ENCODE measurements at places on chromosomes 12 and 14.

DNA sequence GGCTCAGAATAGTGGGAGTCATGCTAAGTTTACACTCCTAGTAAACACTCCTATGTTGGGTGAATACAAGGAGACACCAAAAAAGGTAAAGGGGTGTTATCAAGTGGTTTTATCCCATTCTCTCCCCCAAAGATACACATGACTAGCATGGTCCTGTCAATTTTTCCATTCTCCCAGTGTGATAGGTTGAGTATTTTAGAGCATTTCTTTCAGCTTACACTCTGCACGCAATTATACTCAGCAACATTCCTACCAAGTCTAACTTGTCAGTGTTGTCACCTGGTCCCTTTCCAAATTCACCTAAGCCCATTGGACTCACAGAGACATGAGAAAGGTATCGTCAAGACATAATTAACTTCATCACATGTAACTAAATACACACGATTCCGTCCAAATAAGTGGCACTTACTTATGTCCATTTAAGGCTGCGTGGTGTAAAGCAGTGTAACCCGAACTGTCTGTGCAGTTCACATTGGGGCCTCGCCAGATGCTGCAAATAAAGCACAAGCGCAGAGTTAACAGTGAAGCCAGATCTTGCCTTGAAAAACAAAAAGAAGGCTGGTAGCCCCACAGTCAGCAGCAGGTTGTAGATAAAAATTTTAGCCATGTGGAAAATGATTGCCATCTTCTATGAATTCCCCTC, 159.7 kb downstream of the ANKS1B start:
- no peak for DNase-seq

GRCh38 chr12:132511516-132512196, 21.7 kb downstream of the FBRSL1 start:
- DNase-seq, result no peak

DNA sequence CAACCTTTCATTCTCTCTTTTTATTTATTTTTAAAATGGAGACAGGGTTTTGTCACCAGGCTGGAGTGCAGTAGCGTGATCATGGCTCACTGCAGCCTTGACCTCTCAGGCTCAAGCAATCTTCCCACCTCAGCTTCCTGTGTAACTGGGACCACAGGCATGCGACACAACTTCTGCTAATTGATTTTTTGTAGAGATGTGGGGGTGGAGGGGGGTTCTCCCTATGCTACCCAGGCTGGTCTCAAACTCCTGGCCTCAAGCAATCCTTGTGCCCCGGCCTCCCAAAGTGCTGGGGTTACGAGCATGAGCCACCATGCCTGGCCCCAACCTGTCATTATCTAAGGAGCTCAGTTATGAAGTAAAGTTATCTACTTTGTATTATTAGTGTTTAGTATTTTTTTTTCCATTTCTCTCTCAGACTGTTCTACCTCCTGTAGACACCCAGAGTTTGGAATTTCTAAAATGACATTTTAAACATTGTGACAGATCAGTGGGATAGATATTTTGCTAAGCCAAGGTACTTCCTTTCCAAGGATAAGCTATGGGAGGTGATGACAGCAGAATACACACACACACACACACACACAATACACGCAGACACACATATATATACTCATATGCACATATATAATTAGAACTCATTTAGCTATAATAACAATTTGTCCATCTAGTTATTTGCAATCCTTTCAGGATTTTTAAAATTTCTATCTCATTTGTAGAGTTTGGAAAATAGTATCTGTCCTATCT, 2.1 kb upstream of the USP44 start:
- no peak for DNase-seq

- DNase-seq, result no peak
These were observed 158.6 kb upstream of the C14orf180 start for GRCh38 chr14:104420990-104421389.

DNA sequence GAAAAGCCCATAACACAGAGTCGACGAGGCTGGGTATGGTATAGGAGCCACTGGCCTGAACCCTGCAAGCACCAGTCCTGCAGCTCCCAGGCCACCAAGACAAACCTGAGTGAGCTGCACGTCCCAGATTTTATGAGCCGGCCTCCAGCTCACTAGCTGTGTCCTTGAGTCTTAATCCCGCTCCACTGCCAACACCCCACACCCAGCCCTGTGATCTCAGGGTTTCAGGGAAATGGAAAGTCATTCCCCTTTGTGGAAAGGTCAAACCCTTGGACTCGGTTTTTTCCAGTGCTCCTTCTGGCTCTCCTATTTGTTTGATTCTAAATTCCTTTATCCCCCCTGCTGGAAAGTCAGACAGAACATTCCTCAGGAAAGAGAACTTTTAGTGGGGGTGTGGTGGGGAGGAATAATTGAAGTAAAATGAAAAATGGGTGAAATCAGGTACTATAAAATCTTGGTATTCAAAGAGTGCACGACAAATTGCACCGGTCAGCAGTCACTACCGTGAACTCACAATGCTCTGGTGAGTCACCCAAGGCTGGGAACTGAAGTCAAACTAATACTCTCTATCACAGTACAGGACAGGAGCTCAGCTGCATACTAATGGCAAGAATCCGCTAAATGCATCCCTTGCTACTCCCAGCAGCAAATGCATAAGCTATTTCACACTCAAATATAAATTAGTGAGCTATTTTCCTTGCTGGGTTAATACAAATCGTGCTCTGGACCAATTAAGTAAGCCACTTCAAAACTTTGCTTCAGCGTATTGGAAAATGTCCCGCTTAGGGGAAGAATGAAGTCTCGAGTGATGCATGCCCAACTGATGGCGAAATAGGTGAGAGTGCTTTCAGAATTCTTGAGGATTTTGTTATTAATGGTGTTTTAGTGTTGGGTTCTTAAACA, 9.0 kb downstream of the PITPNM2 start:
- peak; percentile 43 for DNase-seq

DNA sequence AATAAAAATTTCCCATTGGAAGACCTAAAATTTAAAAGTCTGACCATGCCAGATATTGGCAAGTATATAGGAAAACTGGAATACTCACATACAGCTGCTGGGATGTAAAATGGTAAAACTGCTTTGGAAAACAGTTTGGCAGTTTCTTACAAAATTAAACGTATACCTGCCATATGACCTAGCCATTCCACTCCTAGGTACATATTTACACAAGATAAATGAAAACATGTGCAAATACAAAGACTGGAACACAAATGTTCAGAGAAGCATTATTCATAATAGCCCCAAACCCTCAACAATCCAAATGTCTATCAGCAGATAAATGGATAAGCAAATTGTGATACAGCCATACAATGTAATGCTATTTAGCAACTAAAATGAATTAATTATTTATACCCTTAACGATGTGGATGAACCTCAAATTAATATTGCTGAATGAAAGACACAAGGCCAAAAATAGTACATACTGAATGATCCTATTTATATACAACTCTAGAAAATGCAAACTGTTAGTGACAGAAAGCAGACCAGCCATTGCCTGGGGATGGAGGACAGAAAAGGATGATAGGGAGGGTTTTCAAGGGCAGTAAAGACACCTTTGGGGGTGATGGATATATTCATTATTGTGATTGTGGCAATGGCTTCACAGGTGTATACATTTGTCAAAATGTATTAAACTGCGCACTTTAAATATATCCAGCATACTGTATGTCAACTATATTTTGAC, 21.3 kb upstream of the TCP11L2 start:
- DNase-seq, result no peak

DNA sequence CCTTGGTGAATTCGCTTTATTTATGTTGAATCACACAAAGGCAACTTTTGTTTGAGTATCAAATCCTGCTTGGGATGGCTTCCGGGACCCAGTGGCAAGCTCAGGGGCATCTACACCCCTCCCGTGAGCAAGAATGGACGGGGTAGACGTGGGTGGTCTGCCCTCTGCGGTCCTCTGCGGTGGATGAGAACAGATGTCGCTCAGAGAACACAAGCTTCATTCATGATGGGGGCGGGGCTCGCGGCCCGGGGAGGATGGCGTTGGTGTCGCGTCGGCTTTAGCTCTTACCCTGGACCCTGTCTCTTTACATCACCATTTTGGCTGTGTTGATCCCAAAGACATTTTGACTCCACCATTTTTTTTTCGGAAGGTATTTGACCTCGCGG, 158.5 kb upstream of the RTL1 start:
- DNase-seq, result no peak

- no peak for DNase-seq
These were observed 414 bp upstream of the CDK17 start for GRCh38 chr12:96400631-96401075.

GRCh38 chr14:61573748-61574513, 121.4 kb upstream of the HIF1A start:
- no peak for DNase-seq

- no peak for DNase-seq
These were observed 42.4 kb downstream of the TRIP11 start for GRCh38 chr14:91997492-91997891.

DNA sequence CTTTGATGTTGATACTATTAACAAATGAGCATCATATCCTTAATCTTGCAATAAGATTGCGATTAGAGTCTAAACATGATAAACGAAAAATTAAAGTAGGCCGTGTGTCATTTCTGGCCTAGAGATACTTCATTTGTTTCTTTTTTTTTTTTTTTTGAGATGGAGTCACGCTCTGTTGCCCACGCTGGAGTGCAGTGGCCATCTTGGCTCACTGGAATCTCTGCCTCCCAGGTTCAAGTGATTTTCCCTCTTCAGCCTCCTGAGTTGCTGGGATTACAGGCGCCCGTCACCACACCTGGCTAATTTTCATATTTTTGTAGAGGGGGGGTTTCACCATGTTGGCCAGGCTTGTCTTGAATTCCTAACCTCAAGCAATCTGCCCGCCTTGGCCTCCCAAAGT, 446.9 kb downstream of the PCNX1 start:
- DNase-seq, result no peak

- no peak for DNase-seq
These were observed 233.6 kb upstream of the RGS6 start for GRCh38 chr14:71698673-71699072.

GRCh38 chr14:37587881-37588666, 7.0 kb downstream of the FOXA1 start:
- DNase-seq, result no peak

DNA sequence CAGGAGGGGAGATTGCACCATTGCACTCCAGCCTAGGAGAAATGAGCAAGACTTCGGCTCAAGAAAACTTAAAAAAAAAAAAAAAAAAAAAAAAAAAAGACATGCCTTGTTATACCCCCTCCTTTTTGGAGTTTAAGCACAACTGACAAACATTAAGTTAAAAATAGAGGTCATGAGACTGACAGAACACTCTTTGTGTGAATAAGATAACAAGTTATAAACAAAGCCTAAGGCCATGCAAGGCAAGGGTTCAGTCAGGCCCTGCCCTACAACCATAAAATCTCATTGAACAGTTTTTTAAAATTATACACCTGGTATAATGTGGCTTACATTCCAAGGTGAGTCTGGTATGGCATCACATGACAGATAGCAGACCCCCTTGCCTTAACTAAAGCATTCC, 39.3 kb downstream of the TSPAN19 start:
- no peak for DNase-seq

DNA sequence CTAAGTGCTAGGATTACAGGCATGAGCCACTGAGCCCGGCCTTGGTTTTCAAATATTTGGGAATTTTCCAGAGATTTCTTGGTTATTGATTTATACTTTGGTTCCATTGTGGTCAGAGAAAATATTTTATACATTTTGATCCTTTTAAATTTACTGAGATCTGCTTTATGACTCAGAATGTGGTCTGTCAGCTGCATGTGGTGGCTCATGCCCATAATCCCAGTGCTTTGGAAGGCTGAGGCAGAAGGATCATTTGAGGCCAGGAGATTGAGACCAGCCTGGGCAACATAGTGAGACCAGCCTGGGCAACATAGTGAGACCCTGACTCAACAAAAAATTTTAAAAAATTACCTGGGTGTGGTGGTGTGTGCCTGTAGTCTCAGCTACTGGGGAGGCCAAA, 49.8 kb downstream of the ADCK1 start:
- DNase-seq, result no peak

DNA sequence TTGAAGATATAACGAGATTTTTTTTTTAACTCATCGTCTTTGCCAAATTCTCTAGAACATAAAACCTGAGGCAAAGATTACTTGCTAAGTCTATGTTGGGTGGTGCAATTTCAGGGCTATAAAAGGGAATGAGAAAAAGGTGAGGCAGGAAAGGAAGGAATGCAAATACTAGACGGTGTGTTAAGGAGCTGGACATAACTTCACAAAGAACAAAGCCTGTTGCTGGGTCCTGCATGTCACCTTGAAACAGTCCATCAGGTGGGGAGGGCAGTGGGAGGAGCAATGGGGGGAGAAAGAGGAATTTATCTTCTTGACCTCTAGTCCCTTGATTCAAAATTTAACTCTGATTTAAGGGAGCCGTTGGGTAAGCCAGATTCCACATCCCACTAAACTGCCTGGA, 16.1 kb upstream of the DUSP6 start:
- no peak for DNase-seq

- DNase-seq, result no peak
These were observed 276.5 kb upstream of the AMIGO2 start for GRCh38 chr12:47356129-47356700.

DNA sequence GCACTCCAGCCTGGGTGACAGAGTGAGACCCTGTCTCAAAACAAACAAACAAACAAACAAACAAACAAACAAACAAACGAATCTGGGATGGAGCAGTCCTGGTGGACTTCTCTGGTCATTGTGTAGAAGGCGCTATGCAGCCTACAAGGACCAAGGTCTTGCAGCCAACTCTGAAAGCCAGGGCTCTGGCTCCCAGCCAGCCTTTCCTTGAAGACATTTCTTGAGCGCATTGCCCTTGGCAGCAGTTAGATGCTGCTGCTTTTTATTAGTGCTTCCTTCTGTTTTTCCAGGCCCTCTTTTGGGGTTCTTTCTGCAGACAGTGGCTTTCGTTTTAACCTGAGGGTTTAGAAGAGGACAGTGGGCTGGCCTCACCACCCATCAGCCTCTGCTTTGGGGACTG, 20.2 kb downstream of the CCDC177 start:
- DNase-seq, result no peak

DNA sequence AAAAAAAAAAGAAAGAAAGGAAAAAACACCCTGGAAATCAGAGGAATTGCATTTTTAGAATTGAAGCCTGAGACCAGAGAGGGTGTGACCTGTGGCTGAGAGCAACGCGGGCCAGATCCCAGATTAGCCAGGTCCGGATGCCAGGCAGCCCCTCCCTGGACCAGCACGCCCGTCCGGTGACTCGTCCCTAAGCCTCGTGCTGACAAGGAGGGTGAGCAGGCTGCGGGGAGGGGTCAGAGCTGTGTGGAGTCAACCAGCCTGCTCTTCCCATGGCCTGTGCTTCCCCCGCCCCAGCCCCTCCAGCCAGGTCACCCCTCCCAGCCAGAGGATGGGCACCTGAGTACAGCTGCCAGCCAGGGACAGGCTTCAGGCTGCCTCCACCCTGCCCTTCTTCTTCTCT, 4.2 kb upstream of the KLC1 start:
- DNase-seq, result no peak

DNA sequence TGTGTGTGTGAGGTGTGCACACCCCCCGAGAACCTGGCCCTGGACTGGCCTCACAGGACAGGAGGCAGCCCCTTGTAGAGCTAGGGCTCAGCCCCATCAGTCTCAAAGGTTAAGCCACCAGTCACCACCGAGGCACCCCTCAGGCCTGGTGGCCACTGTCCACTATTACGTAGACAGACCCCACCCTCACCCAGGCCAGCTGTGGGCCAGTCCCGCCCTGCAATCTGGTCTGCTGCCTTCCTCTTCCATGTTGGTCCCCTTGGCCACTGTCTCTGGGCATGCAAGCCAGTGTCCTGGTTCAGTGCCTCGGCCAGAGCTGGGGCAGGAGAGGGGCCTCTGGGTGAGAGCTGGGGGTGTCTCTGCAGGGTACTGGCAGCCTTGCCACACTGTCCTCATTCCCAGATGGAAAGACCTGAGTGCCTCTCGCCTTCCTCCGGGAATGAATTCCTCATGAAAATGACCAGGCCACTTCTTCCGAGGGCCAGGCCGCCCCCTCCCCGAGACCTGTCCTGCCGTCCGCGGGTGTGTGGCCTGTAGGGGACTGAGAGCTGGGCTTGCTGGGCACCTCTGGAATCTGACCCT, 897 bp upstream of the TEX22 start:
- no peak for DNase-seq

Data from skeletal muscle cell (primary cell).